ENCODE measurements at places on chromosomes 7 and 10.
A peak's percentile ranks its signal among the peaks of the same experiment; 100 is the strongest.

DNA sequence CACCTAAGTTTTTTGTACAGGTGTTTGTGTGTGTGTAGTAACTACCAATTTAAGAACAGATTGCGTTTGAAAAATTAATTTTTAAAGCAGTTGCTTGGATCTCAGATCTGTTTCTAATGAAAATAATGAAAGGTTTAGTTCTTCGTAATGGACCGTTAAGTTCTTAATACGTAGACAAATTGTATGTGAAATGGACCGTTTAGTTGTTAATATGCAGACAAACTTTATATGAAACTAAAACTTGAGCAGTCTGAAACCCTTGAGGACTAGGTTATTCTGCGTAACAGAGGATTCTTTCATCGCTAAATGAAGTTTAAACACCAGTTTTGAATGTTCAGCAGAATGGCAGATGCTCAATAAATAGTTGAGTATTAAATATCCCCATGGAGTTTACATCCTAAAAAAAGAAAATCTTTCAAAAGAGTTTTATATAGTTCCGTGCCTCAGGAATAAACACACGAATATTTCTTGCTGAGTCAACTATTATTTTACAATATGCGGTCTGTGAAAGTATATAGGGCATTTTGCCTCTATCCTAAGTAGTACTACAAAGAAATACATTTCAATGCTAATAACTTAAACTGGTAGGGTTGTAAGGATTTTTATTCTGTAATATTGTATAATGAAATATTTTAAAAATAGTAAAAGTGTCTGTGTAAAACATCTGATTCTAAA is 1.2 kb downstream of the DBF4 start:
- DNase-seq: no peak

DNA sequence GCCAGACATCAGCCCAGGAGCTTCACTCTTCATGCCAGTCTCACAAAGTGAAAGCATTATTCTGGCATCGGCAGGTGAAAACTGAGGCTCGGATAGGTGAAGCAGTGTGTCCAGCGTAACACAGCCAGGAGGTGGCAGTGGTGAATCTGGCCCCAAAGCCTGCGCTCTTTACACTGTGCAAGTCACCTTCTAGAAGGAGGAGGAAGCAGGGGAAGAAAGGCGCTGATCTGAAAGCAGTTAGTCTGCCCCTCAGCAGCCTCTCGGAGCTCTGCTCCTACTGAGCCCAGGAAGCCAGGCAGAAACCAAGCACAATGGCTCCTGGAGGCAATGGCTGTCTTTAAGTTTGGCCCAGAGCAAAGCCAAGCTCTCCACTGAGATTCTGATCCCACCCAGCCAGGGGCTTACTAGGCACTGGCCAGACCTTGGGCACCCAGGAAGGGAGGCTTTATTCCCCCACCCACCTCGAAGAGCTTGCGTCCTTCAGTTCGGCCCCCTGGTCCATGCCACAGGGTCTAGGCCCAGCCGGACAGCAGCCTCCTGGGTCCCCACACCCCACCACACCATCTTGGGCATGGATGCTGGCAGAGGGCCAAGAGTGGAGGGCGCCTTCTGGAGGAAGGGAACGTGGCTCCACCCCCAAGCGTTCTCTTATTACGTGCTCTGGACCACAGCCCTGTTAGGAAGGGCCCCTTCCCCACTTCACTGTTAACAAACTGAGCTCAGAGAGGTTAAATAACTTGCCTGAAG is 104.5 kb downstream of the GRID1 start:
- no peak for DNase-seq

- DNase-seq: no peak
Observed at GRCh38 chr7:139181404-139181803, 49.6 kb upstream of the UBN2 start.

DNA sequence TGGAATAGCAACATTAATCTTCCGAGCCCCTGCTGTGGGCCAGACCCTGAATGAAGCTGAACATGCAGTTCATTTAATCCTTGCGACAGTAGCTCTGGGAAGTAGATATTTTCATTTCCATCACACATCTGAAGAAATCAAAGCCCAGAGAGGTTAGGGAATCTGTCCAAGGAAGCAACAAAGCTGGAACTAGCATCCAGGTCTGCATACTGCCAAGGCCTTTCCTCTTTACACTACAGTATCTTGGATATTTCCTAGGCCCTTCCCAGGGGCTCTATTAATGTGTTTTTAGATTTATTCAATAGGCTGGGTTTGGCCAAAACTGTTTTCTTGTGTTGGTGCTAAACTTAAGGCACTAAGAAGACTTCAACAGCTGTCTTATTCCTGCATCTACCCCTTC is 48.1 kb downstream of the FAM13C start:
- DNase-seq: no peak

GRCh38 chr7:56188823-56189346 is 72.7 kb upstream of the NUPR2 start:
- no peak for DNase-seq

DNA sequence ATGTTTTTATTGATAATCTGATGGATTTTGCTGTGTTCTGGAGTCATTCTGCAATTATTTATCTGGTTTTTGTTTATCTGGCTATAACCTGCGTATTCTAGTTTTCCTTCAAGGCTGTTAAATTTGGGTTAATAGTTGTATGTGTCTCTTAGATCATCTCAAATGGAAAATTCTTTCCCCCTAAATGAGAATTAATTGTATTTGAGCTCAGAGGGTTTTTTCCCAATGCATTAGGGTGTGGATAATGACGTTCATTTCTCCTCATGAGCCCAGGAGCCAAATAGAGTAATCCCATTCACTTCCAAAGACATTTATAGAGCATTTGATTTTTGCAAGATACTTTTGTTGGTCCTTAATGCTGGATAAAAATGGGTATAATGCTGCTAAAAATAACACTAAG is 564.6 kb downstream of the GALNT17 start:
- DNase-seq: no peak

- DNase-seq: no peak
Observed at GRCh38 chr10:43045631-43046287, 31.1 kb upstream of the RET start.

DNA sequence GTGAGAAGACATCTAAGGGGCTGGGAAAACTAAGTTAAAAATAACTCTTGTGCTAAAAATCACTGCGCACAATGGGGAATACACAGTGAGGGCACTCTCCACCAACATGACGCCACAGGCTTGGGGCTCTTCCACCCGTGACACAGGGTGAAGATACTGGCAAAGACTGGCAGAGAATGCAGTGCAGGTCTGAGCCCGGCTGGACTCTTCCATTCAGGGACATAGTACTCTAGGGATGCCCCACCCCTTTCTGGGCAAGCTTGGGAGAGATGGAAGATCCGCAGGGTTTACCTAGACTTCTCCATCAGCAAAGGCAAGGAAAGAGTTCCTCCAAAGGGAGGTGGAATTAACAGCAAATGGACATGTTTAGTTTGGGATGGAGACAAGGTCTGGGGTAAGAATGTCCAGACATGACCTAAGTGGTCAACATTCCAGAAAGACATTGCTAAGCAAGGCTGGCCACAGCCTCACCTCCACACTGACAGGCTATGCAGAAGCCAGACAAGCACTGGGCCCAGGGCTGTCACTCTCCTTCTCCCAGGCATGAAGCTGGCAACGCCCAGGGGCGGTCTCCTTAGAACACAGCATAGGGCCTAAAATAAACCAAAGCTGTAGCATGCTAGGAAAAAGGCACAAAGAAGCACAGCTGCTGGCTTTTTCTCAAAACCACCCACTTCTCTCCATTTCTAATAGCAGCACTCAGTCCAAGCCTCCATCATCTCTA is 28.1 kb downstream of the XPNPEP1 start:
- no peak for DNase-seq

GRCh38 chr10:23015021-23015707 is 80.2 kb upstream of the MSRB2 start:
- DNase-seq: no peak

DNA sequence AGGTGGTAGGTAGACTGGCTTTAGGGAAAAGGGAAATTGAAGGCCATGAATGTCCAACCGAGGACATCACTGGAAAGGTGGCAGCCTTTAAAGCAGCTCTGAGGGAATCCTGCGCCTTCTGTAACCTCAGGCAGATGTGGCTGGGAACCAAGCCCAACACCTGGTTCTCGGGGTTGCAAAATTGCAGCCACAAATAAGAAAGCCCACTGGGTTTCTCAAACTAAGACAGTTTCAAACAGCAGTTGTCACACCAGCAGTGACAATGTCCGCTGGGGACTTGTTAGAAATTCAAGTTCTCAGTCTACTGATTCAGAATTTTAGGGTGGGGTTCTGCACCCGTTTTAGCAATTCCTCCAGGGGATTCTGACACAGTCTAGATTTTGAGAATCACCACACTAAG is 42.7 kb upstream of the STEAP1B start:
- no peak for DNase-seq

DNA sequence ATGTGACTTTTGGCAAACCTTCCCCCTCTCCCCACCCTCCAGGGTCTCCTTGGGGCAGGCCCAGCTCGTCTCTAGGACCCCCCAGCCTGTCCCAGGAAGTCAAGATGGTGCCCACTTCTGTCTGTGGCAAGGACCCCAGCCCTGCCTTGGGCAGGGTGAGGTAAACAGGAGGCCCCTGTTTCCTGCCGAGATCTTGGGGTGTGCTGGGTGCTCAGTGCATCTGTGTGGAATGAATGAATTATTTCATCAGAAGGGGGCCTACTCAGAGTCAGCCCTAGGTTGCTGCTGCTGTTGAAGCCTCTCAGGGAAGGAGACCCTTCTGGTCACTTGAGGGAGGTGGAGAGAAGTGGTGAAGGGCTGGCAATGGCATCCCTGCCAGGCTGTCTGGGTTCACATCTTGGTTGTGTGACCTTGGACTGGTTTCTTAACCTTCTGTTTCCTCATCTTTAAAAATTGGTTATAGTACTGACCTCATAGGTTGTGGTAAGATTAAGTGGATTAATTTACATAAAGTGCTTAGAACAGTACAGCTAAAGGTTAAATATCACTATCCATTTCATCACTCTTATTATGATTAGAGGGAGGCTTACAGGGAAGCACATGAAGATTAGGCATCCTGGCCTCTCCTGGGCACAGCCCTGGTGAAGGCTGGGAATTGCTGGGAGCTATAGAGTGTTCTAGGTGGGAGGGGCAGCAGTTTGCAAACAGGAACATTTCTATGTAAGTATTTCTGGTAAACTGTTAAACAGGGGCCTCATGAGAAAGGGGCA is 67.7 kb downstream of the ZMIZ1 start:
- no peak for DNase-seq

DNA sequence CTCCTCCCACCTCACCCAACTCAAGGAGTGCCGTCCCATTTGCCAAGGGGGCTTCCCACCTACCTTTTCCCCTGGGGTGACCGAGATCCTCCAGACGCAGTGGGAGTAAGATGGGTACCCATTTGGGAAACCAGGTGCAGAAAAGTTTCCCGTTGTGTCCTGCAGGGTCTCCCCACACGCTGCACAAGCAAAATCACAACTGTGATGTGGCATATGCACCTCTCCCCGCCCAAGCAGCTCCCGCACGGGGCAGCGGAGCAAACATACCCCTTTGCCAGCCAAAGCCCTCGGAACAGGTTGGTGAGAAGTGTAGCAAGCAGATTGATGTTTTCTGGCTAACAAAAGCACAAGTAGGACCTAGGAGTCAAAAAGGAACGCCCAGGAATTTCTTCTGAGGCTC is 51.5 kb upstream of the OPALIN start:
- DNase-seq: no peak

- DNase-seq: no peak
Observed at GRCh38 chr10:102593074-102593803, 51.0 kb upstream of the TRIM8 start.

DNA sequence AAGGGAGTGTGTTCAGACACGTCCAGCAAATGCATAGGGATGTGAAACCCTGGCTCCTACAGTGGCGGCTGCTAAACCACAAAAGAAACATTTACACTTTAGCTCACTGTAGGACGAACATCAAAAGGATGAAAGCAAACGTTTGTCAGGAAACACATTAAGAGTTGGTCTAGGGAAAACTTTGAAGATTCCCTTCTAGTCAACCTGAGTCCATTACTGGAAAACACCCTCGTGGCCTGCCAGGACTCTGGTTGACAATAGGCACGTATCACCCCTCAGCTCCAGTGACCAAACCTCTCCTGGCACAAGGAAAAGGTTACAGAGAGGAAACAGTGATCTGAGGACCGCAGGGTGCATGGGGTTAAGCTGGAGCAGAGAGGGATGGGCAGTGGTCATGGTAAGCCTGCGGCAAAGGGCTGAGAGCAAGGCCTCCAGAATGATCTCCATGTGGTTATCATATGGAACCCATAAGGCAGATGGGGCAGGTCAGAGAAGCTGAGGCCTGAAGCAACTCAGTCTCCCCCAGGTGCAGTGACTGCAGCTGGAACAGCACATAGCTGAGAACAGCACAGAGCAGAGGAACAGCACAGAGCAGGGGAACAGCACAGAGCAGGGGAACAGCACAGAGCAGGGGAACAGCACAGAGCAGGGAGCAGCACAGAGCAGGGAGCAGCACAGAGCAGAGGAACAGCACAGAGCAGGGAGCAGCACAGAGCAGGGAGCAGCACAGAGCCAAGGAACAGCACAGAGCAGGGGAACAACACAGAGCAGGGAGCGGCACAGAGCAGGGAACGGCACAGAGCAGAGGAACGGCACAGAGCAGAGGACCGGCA is 49.9 kb downstream of the CHST15 start:
- DNase-seq: no peak

- no peak for DNase-seq
Observed at GRCh38 chr10:103106539-103106938, 86.5 kb downstream of the NT5C2 start.

DNA sequence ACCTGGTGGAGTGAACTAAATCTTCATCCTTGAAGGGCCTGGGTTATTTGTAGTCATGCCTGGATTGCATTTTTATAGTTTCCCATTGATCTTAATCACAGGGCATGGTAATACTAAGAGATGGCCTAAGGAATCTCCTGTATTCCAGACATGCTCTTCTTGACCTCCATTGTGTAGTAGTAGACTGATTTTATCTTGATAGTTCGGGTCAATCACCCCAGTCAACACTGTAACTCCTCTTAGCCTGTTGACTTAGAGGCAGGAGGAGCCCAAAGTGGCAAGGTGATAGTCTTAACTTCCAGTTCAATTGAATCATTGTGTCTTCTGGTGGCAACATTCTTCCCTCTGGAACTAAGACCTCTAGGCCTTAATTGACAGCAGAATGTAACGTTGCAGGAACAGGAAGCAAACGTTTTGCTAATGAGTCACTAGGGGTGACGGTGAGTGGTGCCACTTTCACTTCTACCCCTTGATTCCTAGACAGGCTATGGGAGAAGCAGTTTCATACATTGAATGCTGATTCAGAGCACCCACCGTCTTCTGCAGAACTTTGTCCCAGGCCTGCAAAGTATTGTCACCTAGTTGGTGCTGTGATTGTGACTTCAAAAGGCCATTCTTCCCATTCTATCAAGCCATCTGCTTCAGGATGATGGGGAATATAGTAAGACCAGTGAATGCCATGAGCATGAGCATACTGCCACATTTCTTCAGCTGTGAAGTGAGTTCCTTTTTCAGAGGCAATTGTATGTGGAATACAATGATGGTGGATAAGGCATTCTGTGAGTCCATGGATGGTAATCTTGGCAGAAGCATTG is 24.0 kb upstream of the PAPSS2 start:
- peak; percentile 49 for DNase-seq
